ENCODE measurements at places on chromosomes 6 and 20.

- no peak for DNase-seq
Measured at GRCh38 chr6:8352335-8352965, 82.9 kb downstream of the SLC35B3 start.

DNA sequence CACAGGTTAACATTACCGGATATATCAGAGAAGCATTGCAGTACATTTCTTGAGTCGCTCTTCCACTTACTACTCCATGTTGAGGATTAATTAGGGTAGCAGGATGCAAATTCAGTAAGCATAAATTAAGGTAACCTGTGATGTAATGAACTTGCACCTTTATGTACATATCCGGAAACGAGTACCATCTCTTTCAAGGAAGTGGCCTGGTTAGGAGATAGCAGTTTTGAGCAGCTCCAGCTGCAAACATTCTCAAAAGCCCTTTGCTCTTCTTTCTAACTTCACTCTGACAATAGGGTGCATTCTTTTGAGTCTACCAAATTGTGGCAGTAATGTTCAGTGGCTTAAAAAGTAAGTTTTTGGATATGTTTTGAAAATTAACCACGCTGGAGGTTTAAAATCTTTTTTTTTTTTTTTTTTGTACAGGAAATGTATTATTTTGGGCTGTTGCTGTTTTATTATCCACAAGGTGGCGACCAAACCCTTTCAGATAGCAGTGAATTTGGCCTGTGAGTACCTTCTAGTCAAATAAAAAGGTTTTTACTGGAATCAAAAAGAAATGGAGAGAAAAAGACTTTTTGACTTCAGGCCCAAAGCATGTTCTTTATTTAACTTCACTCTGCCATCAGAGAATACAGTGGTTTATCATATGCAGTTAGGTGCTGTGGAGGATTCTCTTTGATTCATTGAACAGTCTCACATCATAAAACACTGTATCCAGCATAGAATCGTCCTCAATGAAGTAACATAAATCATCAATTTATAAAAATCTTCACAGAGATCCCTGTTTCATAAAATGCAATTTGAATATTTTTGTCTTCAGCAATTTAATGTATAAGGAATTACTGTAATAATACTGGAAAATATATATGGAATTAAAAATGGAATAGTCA, 8.9 kb downstream of the FAM217B start:
- DNase-seq = no peak

DNA sequence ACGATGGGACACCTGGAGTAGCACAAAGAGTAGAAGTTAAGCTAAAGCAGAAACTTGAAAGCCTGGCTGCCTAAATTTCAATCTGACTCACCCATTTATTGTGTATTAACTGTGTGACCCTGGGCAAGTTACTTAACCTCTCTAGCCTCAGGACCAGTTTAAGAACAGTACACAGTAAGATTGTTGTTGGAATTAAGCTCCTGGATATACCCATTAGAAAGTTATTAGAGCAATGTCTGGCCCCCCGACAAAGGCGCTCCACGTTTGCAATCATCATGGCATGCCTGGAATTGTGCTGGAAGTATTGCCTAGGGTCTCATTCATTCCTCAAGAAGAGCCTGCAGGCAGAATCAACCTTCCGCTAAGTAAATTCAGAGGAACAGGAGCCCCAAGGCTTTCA, 1.4 kb downstream of the SDC4 start:
- DNase-seq = no peak

- no peak for DNase-seq
Measured at GRCh38 chr6:78854546-78854945, 12.8 kb upstream of the IRAK1BP1 start.

- DNase-seq = no peak
Measured at GRCh38 chr20:11438412-11438811, 479.3 kb upstream of the BTBD3 start.

GRCh38 chr20:347640-348484, 951 bp downstream of the NRSN2 start:
- peak; percentile 96 for DNase-seq

- no peak for DNase-seq
Measured at GRCh38 chr20:61954276-61955021, 111.2 kb downstream of the TAF4 start.

GRCh38 chr6:109318328-109318876, 63.9 kb downstream of the CD164 start:
- no peak for DNase-seq

- no peak for DNase-seq
Measured at GRCh38 chr6:111269401-111269970, 182.2 kb downstream of the SLC16A10 start.
